ENCODE measurements at places on chromosomes 4 and X.

DNA sequence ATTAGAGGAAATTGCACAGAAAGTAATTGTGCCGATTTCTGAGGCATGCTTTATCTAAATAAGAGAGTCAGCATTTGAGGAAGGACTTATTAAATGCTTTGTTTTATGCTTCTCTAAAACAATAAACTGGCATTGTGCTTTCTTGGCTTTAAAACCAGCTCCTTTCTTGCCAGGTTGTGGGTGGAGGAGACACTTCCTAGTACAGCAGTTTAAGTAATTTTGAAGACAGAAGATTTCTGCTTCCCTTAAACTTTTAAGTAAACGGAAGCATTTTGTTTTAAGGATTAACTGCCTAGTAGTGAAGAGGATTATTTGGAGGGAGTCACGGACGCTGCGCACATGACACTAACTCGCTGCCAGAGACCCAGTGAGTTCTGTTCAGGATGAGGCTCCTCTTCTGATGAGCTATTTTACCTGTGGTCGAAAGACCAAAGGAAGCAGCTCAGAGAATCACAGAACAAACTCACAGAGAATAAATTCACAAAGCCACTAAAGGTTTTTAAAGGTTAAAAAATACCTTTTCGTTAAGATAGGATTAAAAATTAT, 169.5 kb downstream of the TLL1 start:
- no peak for DNase-seq

- DNase-seq = no peak
Measured at GRCh38 chr4:44522761-44523445, 74.3 kb upstream of the KCTD8 start.

- DNase-seq = peak; percentile 50
Measured at GRCh38 chrX:140503714-140504351, 1.0 kb downstream of the SOX3 start.

- DNase-seq = peak; percentile 69
Measured at GRCh38 chrX:151680805-151681204, 14.5 kb upstream of the PRRG3 start.

DNA sequence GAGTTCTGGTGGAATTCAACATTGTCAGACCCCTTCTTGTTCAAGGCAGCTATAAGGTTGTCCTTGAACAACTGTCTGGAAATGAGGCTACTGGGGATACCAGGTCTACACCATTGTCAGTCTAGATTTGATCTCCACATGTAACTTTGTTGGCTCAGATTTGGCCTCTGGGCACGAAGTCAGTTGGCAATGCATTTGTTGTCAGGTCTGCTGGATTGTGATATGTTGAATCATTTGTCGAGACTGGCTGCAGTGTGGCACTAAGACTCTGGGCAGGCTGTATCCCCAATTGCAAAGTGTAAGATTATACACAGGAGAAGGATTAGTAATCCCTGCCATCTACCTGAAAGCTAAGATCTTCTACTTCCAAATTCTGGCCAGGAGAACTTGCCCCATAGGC, 26.5 kb downstream of the ZNF81 start:
- DNase-seq = no peak

DNA sequence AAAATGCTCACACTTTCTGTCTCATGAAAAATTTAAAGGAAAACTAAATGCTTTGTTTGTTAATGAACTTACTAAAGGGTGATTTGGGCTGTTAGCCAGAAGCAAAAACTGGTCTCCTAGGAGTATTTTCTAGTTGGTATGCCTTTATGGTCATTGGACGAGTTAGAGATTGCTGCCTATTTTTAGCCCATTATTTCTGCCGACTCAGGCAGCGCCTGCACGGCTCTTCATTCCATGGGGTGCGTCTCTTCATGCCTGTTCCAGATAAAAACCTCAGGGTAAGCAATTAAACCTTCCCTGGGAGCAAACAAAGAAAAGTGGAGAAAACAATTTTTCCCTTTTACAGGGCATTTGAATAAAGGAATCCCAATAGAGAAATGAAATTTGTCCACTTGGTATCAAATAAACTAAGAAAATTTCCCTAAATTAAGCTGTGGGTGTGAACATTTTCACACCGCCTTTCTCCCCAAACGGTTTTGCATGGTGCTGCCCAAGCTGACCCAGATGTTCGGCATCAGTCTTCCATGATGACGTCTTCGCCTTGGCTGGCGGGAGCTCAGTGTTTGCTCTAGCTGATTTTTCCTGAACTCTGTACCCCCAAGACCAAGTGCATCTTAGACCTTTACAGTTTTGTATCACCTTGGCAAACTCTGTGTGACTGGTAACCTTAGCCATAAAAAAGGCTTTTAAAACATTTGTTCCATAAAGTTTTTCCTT, 61.7 kb upstream of the ADGRG2 start:
- no peak for DNase-seq

DNA sequence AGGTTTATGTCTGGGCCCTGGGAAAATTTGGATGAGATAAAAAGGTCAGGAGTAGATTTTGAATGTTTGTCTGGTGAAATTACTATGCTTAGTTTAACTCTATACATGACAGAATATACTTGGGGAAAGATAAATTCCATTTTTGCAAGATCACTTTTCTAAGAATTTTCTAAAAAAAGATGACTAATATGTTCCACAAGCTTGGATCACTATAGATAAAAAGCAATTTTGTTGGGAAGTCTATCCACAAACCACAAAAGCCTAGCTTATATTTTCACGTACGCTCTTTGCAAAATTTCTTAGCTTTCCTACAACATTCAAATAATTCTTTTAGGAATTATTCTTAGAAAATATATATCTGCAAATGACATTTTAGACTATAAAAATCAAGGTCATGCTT, 20.6 kb upstream of the COQ2 start:
- no peak for DNase-seq

GRCh38 chr4:38691251-38692008, 27.4 kb downstream of the KLF3 start:
- DNase-seq = no peak

GRCh38 chr4:55754754-55755350, 64.7 kb upstream of the EXOC1L start:
- DNase-seq = no peak

GRCh38 chr4:26692014-26692726, 108.3 kb downstream of the TBC1D19 start:
- peak; percentile 24 for DNase-seq

- DNase-seq = no peak
Measured at GRCh38 chrX:41596596-41596995, 92.2 kb upstream of the GPR34 start.

GRCh38 chr4:3307060-3307459, 14.2 kb downstream of the RGS12 start:
- DNase-seq = no peak
